Fibroblast of pulmonary artery (primary cell): ENCODE measurements at places on chromosomes 6 and 20.

DNA sequence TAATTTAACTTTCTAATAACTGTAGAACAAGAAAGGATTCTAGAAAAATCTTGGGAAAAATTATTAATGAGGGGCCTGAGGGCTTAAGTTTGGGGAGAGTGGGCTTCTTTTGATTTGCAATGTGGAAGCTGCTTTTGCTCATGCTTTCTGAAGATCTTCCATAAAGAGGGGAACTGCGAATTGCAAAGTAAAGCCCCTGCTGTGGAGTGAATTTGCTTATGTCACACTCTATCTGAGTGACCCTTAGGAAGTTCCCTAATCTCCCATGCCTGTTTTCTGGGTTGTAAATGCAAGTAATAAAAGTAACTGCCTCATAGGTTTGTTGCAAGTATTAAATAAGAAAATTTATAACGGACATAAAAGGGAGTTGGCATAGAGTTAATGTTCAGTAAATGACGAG is 301.2 kb downstream of the PLCB1 start:
- DNase-seq = no peak

GRCh38 chr6:139649732-139650131 is 275.3 kb upstream of the CITED2 start:
- no peak for DNase-seq

GRCh38 chr6:154605178-154605881 is 94.8 kb upstream of the CNKSR3 start:
- DNase-seq = no peak

GRCh38 chr6:169575365-169575764 is 126.5 kb downstream of the WDR27 start:
- no peak for DNase-seq

GRCh38 chr6:117007659-117008058 is 130.6 kb downstream of the RFX6 start:
- no peak for DNase-seq

- DNase-seq = no peak
Measured at GRCh38 chr6:12785301-12785700, 68.7 kb downstream of the PHACTR1 start.

- DNase-seq = no peak
Measured at GRCh38 chr20:49706630-49707091, 7.0 kb downstream of the B4GALT5 start.

- no peak for DNase-seq
Measured at GRCh38 chr6:169962604-169963469, 211.4 kb downstream of the ERMARD start.

DNA sequence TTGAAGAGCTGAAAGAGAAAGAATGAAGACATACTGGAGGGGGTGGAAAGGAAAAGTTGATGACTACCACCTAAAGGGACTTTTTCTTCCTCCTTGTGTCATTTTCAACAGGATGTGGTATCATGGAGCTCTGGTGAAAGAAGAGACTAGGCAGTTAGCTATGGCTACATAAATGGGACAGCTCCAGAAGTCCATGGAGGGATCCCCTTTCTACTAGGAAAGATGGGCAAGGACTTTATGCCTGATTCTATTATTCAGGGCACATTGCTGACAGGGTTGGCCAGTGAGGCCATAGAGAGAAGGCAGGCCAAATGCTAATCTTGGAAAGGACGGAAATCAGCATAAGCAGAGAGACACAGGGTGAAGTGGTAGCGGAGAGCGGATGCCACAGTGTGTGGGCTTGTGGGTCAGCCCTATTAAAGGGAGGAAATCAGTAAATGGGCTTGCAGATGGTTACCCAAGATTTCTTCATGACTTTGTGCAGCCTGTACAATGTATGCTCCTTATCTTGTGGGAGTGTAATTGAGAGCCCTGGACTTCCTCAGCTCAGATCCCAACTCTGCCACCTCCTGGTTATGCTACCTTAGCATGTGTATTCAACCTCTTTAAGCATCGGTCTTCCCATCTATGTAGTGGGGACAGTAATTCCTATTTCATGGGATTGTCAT is 77.4 kb upstream of the TMEM170B start:
- DNase-seq = peak; percentile 62

DNA sequence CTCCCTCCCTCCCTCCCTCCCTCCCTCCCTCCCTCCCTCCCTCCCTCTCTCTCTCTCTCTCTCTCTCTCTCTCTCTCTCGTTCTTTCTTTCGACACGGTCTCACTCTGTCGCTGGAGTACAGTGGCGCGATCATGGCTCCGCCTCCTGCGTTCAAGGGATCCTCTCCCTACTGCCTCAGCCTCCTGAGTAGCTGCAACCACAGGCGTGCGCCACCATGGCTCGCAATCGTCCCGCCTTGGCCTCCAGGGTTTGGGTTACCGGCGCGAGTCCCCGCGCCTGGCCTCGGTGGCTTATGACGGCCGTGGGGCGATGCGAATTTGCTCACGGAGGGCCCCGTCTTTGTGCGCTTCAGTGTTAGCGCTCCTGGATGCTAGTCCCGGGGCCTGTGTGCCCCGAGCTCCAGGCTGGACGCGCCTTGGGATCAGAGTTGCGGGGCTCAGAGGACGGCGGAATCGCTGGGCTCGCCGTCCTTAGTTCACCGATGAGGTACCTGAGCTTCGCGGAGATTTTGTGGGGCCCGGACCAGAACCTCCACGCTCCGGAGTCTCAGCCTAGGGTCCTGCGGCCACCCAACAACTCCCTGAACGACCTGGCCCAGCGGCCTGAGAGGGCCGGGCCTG is 45.2 kb downstream of the MCUR1 start:
- DNase-seq = no peak
